Hepatocyte (in vitro differentiated cells): ENCODE measurements at places on chromosomes 12 and 14. TPM values are rescaled to one million over a fixed set of nuclear protein-coding genes. Genes with fewer than 3 reads are reported as not detected.

Gene PDZRN4
- 1.9 and 2.2 TPM in 2 replicates for polyA plus RNA-seq

Gene CLMN
- polyA plus RNA-seq, result 40.0 and 53.9 TPM in 2 replicates

Gene FOXG1
- polyA plus RNA-seq, result not detected in 2 replicates

Gene NAV3
- 1.4 and 3.0 TPM in 2 replicates for polyA plus RNA-seq

Gene GNB3
- polyA plus RNA-seq, result 10.2 and 19.1 TPM in 2 replicates

Gene AQP6
- 0.23 TPM in 1 of 2 replicates, not detected in the other for polyA plus RNA-seq

Gene KCNC2
- polyA plus RNA-seq, result not detected in 2 replicates

Gene DLGAP5
- 4.1 and 7.7 TPM in 2 replicates for polyA plus RNA-seq

Gene ACRBP
- 0.62 and 1.8 TPM in 2 replicates for polyA plus RNA-seq

Gene PRR4
- polyA plus RNA-seq, result 3.6 and 3.9 TPM in 2 replicates

Gene ERBB3
- 56.1 and 69.0 TPM in 2 replicates for polyA plus RNA-seq

Gene CLEC12A
- polyA plus RNA-seq, result 0.54 and 0.73 TPM in 2 replicates
